ENCODE measurements at places on chromosomes 11 and 22. TPM values are rescaled to one million over a fixed set of nuclear protein-coding genes. Genes with fewer than 3 reads are reported as not detected.

OR4D5 gene
- total RNA-seq, result not detected

DEPDC7 gene
- total RNA-seq, result 39.6 TPM

ZNF202 gene
- total RNA-seq, result 5.9 TPM

NPTXR gene
- 0.76 TPM for total RNA-seq

CDC42EP1 gene
- 44.3 TPM for total RNA-seq

MS4A6A gene
- not detected for total RNA-seq

TREH gene
- total RNA-seq, result not detected

DUSP18 gene
- total RNA-seq, result 3.8 TPM

MS4A4A gene
- 50.9 TPM for total RNA-seq

F2 gene
- not detected for total RNA-seq

CCDC116 gene
- 0.05 TPM for total RNA-seq

CASTOR1 gene
- 4.5 TPM for total RNA-seq

SMDT1 gene
- 4.7 TPM for total RNA-seq

SLC25A45 gene
- 1.1 TPM for total RNA-seq

FOSL1 gene
- 286 TPM for total RNA-seq

OR56B1 gene
- not detected for total RNA-seq

TTLL8 gene
- total RNA-seq, result not detected

OR8A1 gene
- not detected for total RNA-seq

SPI1 gene
- not detected for total RNA-seq

FAT3 gene
- total RNA-seq, result 1.2 TPM

CDC42BPG gene
- total RNA-seq, result 0.54 TPM

CALCA gene
- not detected for total RNA-seq

NXPE1 gene
- not detected for total RNA-seq

MS4A7 gene
- total RNA-seq, result not detected

ANO9 gene
- 0.20 TPM for total RNA-seq

ZP1 gene
- total RNA-seq, result not detected

RASL10A gene
- total RNA-seq, result not detected

BTBD18 gene
- total RNA-seq, result not detected

ARHGAP42 gene
- 7.0 TPM for total RNA-seq

B4GAT1 gene
- total RNA-seq, result 40.3 TPM

PDE2A gene
- 4.6 TPM for total RNA-seq

XRRA1 gene
- 10.0 TPM for total RNA-seq

IGLL5 gene
- not detected for total RNA-seq

PPM1F gene
- 20.9 TPM for total RNA-seq

PATL1 gene
- 38.4 TPM for total RNA-seq

KDM4E gene
- total RNA-seq, result not detected

CNTN5 gene
- 0.57 TPM for total RNA-seq

Data from M059J (cell line).